NCI-H1092 (cell line): ENCODE measurements at places on chromosomes 2 and 18.
A peak's percentile ranks its signal among the peaks of the same experiment; 100 is the strongest.

GRCh38 chr2:95059656-95060370 lies 34.3 kb downstream of the MAL start:
- no peak for DNase-seq

- DNase-seq = no peak
Observed at GRCh38 chr2:240503848-240504247, 53.9 kb downstream of the ANKMY1 start.

DNA sequence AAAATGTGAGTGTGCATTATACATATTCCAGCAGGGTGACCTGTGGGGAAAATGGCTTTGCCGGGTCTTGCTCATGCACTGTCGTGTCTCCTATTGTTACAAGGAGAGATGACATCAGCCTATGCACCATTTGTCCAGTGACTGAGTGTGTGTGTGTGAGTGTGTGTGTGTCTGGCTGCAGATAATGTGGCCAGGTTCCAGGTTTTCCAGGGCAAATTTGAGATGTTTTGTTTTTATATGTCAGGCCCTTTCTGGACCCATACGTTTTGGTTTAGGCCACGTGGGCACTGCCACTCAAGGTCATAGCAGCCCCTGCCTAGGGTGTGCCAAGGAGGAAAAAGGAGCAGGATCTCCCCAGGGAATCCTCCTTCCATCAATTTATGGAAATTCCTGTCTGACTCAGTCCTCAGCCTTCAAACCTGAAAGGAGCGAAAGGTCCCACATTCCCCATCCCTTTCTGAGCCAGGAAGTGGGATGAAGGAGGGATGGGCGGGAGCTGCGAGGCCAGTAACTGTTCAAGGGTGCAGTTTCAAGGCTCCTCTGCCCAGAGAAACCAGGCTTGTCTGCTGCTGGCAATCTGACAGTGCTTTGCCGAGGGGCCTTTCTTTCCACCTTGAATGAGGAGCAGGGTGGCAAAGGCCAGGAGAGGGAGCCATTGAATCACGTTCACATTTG lies 93.0 kb upstream of the SMAD2 start:
- peak; percentile 77 for DNase-seq

DNA sequence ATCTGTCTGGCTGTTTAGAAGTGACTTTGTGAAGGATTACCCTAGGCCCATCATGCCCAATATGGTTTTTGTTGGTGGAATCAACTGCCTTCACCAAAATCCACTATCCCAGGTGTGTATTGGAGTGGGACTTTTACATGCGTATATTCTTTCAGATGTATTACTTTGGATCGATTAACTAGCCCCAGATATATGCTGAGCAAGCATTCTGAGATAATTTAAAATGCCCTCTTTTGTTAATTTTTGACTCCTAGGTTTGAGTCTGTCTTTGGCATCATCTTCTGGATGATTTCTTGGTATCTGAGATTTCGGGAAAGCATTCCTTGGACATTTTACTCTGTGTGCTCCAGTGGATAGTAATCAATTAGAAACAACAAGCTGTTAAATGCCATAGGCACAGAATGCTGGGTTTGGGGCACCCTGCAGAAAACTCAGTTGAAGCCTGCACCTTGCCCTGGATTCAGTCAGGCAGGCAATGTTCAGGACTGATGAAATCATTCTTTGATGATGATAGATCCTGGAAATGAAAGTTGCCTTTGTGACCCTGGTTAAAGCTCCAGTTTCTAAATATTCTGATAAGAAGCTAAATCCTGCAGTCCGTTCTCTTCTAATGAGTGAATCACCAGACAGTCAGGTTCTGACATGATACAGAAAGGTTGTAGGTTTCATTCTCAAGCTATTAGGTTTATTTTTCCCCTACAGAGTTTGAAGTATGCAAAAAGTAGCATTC lies 1.1 kb downstream of the UGT1A1 start:
- DNase-seq = no peak

- no peak for DNase-seq
Observed at GRCh38 chr2:127542231-127542630, 6.7 kb downstream of the MYO7B start.
